CD4-positive, alpha-beta T cell treated with Interleukin-15 for 1 hour (primary cell): ENCODE measurements at places on chromosomes 12 and 14.

GRCh38 chr14:36069535-36069900, 107.0 kb downstream of the PTCSC3 start:
- DNase-seq = no peak

DNA sequence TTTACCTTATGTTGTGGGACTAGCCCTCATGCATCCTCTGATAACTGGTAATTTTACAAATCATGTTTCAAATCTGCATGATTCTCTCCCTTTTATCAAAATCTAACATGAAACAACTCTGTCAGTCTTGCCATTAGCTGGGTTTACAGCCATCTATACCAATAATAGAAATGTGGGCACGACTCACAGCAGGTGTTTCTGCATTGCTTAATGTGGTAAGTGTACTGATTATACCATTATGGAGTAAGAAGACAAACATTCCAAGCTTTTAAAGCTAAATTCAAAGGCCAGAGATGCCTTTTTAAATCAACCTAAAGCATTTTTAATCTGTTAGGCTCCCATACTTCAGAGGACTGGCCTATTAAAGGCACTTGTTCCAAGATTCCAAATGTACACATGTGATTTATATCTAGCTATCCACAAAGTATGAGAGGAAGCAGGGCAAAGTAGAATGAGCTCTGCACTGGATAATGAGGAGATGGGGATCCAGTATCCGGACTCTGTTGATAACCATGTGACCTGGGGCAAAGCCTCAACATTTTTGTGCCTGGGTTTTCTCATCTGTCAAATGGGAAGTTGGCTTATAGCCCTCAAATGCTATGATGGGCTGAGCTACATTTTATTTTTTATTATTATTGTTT, 52.3 kb upstream of the FUT8 start:
- DNase-seq = no peak

DNA sequence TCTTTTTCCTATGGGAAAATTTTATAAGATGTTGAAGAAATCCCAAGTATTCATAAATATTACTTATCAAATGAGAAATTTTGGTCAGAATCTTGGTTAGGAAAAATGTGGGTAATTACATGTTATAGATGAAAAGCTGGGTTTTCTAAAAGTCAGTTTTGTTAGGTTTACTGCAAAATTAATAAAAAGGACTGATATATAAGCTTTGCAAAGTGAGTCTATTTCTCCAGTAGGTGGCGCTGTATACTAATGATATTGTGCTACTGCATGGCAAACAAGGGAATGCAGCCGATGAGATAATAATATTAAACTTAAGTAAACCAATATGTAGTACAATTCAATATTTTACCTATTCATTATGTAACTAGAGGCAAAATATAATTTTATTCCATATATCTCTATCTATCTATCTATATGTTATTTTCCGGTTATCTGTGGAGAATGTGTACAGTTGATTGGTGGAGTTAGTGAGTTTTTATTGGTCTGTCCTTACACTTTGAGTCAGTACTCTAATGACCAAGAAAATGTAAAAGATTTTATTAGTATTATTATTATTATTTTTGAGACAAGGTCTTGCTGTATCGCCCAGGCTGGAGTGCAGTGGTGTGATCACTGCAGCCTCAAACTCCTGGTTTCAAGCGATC, 32.9 kb downstream of the MIPOL1 start:
- DNase-seq = no peak

GRCh38 chr12:79932357-79932756, 2.5 kb downstream of the PPP1R12A start:
- DNase-seq = no peak

GRCh38 chr14:28975084-28975483, 208.5 kb downstream of the FOXG1 start:
- no peak for DNase-seq

DNA sequence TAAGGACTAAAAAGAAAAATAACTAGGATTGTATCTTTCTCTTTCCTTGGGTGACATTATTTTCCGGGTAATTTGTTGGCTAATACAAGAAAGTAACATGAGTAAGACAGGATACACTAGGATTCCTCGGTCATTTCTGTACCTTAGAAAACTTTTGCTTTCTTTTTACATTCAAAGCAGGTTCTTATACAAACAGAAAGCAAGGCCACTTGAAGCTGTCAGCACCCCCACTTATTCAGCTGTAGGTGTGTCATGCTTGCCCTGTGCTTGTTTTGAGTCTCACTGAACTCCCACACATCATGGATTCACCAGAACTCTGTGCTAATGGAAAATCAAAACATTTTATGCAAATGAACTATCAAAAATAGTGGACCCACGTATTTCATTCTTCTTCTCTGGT, 266.8 kb upstream of the CLEC14A start:
- DNase-seq = no peak

- no peak for DNase-seq
Observed at GRCh38 chr12:92418381-92418780, 272.7 kb upstream of the BTG1 start.

GRCh38 chr12:1907652-1908611, 10.5 kb downstream of the CACNA2D4 start:
- peak; percentile 52 for DNase-seq

DNA sequence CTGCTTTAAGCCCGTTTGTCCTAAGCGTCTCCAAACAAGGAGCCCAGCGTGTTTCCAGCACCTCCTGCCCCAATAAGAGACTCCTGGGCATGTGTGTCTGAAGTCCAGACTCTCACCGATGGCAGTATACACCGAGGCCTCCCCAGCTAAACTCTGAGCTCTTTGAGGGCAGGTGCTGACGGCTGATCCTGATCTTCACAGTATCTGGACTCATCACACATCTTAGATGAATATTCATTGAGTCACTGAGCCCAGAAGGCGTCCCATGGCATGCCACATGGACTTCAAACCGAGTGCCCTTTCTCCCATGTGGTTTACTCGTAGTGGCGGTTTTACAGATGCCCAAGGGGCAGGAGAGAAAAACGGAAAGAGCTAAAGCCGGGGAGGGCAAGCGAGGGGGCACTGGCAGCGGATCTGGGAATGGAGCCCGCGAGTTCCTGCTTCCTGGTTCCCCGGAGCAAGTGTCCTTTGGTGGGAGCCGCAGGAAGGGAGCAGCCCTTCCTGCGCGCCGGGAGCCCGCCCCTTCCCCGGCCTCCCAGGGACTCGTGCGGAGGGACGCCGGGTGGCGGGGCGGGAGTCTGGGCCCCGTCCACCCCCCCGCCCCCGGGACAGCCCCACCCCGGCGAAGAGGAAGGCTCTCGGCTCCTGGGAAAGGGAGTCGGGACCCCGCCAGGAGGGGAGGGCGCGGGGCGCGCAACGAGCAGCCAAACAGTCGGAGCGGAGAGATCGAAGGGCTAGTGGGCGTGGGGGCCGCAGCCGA, 585 bp upstream of the TEAD4 start:
- DNase-seq = no peak

DNA sequence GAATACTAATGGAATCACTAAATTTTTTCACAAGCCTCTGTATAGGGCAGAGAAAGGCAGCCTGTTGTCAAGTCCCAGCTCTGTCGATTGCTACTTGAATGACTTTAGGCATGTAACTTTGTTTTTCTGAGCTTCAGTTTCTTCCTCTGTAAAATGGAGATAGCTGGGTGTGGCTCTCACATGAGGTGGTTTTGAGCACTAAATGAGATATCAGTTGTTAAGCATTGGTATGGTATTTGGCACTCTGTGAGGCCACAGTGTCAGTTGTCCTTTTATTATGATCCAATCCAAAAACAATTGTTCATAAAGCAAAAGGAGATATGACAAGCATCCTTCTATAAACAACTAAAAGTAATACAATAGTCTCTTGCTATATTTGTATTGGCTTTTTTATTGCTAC, 120.6 kb downstream of the DUSP6 start:
- no peak for DNase-seq

DNA sequence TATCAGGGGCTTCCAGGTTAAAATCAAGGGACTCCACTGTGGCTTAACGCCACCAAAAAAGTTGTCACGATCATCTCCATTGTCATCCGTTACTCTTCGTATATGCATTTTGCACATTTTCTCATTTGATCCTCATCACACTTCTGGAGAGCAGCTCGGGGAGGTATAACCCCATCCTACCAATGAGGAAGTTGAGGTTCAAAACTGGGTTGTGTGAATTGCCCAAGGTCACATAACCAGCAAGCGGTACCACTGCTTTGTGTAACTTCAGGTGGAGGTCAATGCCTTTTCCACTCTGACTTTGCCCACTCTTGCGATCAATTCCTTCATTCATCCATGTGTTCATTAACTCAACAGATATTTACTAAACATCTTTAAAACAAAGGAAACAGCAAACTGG, 71.1 kb upstream of the CCND2 start:
- DNase-seq = no peak

DNA sequence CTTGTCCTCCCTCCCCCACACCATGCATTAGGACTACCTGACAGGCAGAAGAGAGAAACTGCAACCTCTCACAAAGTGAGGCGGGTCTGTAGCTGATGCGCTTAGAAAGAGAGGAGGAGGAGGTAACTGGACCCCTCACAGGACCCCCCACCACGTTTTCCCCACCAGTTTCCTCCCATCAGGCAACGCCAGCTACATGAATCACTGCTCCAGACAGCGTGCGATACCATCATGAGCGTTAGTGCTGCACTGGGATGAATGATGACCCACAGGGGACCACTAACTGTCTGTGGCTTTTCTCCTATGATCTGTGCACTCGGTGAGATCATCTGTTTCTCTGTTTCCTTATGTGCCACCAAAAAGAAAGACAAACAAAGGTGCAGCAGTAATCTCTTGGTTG, 77.7 kb downstream of the KCNK10 start:
- no peak for DNase-seq

DNA sequence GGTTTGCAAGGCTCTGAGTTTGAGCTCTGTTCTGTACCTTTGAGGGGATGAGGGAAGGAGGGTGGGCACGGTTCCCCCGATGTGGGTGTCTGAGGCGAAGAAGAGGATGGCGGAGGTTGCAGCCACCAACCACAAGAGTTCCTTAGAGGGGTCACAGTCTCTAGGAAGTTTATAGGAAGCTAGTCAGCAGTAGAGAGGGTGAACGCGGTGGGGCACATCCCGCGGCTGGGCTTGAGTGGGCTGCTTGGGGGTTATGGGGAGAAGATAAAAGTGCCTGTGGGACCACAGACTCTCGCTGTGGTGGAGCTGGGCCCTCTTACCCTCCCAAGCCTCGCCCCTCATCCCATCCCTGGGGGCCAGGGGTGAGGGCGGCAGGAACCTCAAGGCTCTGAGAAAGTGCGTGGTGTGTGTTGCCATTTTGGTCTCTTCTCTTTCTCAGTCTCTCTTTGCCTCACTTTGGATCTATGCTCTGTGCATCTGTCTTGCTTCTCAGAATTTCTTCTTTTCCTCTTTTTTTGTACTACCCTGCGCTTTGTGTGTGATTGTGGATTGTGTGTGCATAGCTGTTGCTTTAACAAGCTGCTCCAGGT, 2.7 kb downstream of the CD4 start:
- no peak for DNase-seq

- no peak for DNase-seq
Observed at GRCh38 chr12:848882-849527, 96.6 kb downstream of the WNK1 start.

DNA sequence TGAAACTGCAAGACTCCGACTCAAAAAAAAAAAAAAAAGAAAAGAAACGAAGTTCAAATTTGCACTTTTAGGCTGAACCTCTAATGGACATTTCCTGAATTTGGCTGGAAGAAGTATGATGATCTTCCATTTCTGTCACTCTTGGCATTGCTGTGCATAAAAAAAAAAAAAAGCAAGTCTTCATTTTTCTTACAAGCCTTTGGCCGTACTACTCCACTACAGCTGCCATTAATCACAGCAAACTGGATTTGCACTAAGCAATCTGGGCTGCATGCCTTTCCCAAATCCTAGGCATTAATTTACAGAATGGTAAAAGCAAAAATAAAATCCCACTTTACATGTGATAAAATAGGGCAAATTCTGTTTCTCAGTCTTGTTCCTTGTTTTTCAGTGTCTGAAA, 7.1 kb downstream of the CSRP2 start:
- DNase-seq = no peak

- no peak for DNase-seq
Observed at GRCh38 chr14:34368115-34368970, 93.7 kb downstream of the SPTSSA start.

DNA sequence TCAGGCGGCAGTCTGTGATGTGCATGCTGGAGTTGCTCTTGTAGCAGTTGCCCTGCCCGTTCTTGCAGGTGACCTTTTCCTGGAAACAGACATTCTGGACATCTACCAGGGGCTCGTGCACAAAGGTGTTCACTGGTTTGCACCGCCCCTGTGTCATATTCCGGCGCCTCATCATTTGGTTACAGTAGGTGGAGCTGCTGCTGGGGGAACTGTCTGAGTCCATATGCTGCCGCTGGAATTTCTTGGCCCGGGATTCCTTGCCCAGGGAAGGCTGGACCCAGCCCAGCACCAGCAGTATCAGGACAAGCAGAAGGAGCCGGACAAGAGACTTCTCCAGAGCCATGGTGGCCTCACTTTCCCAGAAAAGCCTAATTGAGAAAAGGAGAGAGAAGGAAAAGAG, 918 bp downstream of the RNASE1 start:
- no peak for DNase-seq

DNA sequence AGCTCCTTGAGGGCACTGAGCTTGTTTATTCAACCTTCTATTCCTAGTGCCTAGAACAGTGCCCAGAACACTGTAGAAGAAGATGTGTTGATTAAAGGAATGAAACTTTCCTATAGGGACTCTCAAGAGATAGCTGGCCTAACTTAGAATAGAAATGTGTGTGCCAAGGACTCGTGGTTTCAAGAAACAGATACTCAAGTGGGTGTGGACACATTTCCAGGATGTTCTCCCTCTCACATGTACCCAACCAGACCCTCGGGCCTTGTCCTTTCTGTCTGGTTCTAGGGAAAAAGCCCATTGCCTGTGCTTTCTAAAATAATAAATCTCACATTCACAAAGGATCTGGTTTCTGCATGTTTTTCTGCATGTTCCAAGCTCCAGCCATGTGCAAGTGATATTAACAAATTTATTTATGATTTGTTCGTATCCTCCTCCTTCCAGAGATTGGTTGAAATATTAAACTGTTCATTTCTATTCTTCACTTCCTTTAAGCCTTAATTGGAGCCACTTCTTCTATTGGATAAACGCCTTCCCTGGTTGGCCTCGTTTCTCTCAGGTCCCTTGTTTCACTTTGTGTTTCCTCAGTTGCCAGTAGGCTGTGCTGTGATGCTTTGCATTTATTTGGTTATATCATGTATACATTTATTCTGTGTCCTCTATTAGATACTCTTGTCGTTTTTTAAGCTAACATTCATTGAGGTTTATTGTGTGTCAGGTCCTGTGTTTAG, 89.8 kb downstream of the CRADD start:
- no peak for DNase-seq

- no peak for DNase-seq
Observed at GRCh38 chr12:21607701-21608100, 3.1 kb upstream of the GYS2 start.

DNA sequence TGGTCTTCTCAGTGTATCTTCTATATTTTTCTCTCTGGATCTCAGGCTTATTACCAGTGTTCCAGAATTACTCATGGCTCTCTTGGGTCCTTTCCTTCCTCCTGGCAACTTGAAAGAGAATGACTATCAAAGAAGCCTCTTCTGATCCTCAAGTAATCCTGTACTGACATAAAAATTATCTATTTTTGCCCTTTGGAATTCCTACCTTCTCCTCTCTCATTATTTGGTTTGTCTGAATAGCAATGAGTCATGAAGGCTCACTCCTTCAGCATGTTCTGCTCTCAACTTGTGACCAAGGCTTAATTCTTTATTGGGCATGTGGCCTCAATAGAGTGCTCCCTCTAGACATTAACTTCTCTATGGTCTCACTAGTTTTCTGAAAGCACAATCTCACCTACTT, 553.6 kb upstream of the ATP2B1 start:
- DNase-seq = no peak

GRCh38 chr14:80095623-80096022, 115.7 kb downstream of the DIO2 start:
- no peak for DNase-seq

- DNase-seq = peak; percentile 17
Observed at GRCh38 chr12:28770322-28770721, 378.8 kb upstream of the FAR2 start.
